ENCODE measurements at places on chromosomes 3 and 15. TPM values are rescaled to one million over a fixed set of nuclear protein-coding genes. Genes with fewer than 3 reads are reported as not detected.

Gene CHL1
- 1.8 TPM for total RNA-seq

Gene PSTPIP1
- total RNA-seq: 55.7 TPM

Gene WDR93
- not detected for total RNA-seq

Gene C2CD4A
- total RNA-seq: 0.21 TPM

Gene MYRIP
- not detected for total RNA-seq

Gene GNAT1
- total RNA-seq: not detected

Gene VGLL3
- under 0.01 TPM for total RNA-seq

Gene CFAP92
- total RNA-seq: 0.63 TPM

Gene ZCWPW2
- total RNA-seq: not detected

Gene CHRNA5
- 0.52 TPM for total RNA-seq

Gene RAB11A
- total RNA-seq: 139 TPM

Gene KCNMB2
- total RNA-seq: not detected

Gene RTF1
- total RNA-seq: 40.5 TPM

Data from mononuclear cell (primary cell).